ENCODE measurements at places on chromosomes 1 and 21. TPM values are rescaled to one million over a fixed set of nuclear protein-coding genes. Genes with fewer than 3 reads are reported as not detected.

HTR6 gene
- polyA plus RNA-seq: not detected

ARMH1 gene
- polyA plus RNA-seq: 9.0 TPM

GJA8 gene
- polyA plus RNA-seq: not detected

SLC35F3 gene
- polyA plus RNA-seq: 2.0 TPM

CA14 gene
- polyA plus RNA-seq: 133 TPM

CCDC185 gene
- polyA plus RNA-seq: not detected

NCF2 gene
- polyA plus RNA-seq: 0.19 TPM

ERO1B gene
- 2.7 TPM for polyA plus RNA-seq

PM20D1 gene
- 0.18 TPM for polyA plus RNA-seq

Data from cardiac muscle cell (in vitro differentiated cells and primary cell).